Chondrocyte (in vitro differentiated cells): ENCODE measurements at places on chromosomes 4 and X. TPM values are rescaled to one million over a fixed set of nuclear protein-coding genes. Genes with fewer than 3 reads are reported as not detected.

Gene AR
- 3.3 to 4.2 TPM (median 4.0 TPM) in 3 replicates for total RNA-seq

Gene ATP1B4
- total RNA-seq: not detected in 3 replicates

Gene ATP2B3
- total RNA-seq: 0.17 to 0.46 TPM (median 0.37 TPM) in 3 replicates

Gene SYN1
- total RNA-seq: 2.6 to 5.9 TPM (median 3.7 TPM) in 3 replicates

Gene BEX1
- total RNA-seq: 6.0 to 7.0 TPM (median 7.0 TPM) in 3 replicates

Gene GDPD2
- total RNA-seq: not detected in 3 replicates

Gene TLR10
- total RNA-seq: not detected in 3 replicates

Gene GNRHR
- total RNA-seq: not detected in 3 replicates

Gene ARSD
- 27.4 to 36.4 TPM (median 35.3 TPM) in 3 replicates for total RNA-seq

Gene GYG2
- 11.7 to 14.1 TPM (median 12.1 TPM) in 3 replicates for total RNA-seq

Gene ZGRF1
- 4.2 to 9.1 TPM (median 4.3 TPM) in 3 replicates for total RNA-seq

Gene SORBS2
- total RNA-seq: 41.8 to 105 TPM (median 104 TPM) in 3 replicates

Gene UGT2B7
- total RNA-seq: 2.4 to 7.1 TPM (median 6.5 TPM) in 3 replicates

Gene DCX
- total RNA-seq: not detected in 3 replicates
